ENCODE measurements at places on chromosomes 5 and 9. TPM values are rescaled to one million over a fixed set of nuclear protein-coding genes. Genes with fewer than 3 reads are reported as not detected.

GRCh38 chr9:107054146-107054545 lies 191.2 kb downstream of the ZNF462 start:
- DNase-seq = no peak

DNA sequence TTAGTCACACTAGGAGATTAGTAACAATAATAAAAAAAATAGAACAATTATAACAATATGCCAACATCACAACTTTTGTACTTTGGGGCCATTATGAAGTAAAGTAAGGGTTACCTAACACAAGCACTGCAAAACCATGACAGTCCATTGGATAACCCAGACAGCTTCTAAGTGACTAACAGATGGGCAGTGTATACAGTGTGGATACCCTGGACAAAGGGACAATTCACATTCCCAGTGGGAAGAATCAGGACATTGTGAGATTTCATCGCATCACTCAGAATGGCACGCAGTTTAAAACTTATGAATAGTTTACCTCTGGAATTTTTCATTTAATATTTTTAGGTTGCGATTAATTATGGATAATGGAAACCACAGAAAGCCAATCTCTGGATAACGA lies 45.6 kb upstream of the JADE2 start:
- DNase-seq = no peak

The NOXA1 gene
- total RNA-seq = 0.92 TPM

DNA sequence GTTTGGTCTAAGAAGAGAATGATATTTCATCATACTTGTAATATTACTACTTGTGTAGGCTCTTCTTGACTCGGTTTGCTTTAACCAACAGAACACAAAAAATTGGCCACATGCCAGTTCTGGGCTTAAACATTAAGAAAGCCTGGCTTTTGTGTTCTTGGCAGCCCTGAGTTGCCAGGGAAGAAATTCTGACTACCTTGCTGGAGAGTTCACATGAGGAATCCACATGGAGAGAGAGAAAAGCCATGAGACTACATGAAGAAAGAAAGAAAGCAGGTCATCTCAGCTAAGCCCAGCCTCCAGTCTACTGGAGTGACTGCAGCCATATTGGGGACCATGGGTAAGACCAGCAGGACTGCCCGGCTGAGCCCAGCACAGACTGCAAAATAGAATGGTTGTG lies 524.8 kb downstream of the RAB3C start:
- no peak for DNase-seq

The JAKMIP2 gene
- total RNA-seq = 0.69 TPM

DNA sequence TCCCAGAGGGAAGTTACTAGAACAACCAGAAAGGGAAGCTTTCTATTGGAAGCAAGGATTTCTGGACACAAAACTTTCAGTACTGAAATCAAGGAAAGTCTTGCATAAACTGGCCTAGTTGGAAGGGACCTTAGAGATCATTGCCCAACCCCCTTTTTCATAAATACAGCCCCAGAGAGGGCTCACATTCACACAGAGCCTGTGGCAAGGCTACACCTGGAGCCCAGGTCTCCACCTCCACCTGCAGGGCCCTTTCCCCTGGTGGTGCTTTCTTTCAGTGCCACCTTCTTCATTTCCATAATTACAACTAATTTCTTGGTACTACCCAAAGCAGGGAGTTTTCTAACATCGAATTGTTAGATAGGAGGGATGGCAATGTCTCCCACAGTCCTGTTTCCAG lies 85.7 kb downstream of the ADRB2 start:
- no peak for DNase-seq

The FBP1 gene
- not detected for total RNA-seq

- peak; percentile 88 for DNase-seq
Measured at GRCh38 chr5:107470295-107470582, 200.5 kb downstream of the EFNA5 start.

GRCh38 chr9:98563988-98564387 lies 144.7 kb downstream of the GABBR2 start:
- DNase-seq = no peak

DNA sequence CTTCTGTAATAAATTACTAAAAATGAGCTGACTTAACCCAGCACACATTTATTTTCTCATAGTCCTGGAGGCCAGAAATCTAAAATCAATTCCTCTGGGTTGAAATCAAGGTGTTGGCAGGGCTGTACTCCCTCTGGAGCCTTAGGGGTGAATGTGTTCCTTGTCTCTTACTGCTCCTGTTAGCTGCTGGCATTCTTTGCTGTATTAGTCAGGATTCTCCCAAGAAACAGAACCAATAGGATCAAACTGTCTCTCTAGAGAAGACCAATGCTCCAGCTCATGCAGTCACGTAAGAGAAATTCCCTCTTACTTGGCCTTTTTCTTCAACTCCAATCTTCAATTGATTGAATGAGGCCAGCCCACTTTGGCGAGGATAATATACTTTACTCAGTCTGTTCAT lies 15.3 kb upstream of the CD180 start:
- DNase-seq = no peak

GRCh38 chr9:114210136-114210535 lies 54.8 kb downstream of the COL27A1 start:
- DNase-seq = no peak

DNA sequence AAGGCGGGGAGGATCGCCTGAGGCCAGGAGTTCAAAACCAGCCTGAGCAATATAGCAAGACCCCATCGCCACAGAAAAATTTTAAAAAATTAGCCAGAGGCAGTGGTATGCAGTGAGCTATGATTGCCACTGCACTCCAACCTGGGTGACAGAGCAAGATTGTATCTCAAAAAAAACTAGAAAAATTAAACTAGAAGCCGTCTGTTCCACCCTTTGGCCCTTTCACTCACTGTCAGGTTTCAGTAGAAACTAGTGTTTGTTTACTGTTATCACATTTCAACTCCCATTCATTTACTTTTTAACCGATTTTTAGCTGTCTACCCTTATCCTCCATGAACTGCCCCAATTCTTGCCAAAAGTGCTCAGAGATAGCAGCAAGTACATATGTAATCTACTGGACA lies 8.3 kb downstream of the UGCG start:
- DNase-seq = no peak

DNA sequence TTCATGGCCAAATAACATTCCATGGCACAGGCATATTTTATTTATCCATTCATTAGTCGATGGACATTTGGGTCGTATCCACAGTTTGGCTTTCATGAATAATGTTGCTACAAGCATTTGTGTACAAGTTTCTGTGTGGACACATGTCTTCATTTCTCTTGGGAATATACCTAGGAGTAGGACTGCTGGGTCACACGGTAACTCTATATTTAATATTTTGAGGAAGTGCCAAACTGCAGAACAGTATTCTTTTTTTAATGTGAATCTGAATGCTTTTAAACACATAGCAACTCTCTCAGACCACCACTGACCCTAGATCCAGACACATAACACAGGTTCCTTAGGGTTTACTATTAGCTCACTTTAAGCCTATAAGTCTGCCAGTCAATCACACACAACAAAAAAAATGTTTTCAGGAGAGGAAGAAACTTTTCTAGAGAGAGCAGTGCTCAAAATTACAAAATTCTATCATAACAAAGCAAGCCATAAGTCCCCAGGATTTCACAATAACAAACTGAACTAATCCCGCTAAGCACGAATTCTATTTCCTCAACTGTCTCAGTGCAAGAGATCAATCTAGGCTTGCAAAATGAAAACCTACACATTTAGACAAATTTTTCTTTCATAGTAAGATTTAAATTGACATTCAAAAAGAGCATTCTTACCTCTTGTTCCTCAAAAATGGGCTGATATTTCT lies 41.8 kb upstream of the GABBR2 start:
- no peak for DNase-seq

The CCDC192 gene
- total RNA-seq = not detected

- DNase-seq = no peak
Measured at GRCh38 chr5:129367883-129368282, 92.2 kb upstream of the ADAMTS19 start.

DNA sequence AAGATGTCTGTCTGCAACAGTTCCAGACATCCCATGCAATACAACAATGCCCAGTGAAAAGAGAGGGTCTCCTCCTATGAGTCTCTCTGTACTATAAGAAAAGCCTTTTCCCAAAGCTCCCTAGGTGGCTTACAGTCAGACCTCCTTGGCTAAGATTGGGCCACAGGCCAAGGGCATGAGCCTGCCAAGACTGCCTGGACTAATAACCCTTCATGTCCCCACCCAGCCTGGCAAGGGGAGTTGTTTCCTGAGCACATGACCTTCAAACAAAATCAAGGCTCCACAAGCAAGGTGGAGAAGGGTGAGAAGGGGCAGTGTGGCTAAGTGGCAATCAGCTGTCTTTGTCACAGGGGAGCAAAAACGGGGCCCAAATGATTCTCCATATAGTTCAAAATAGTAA lies 75.6 kb upstream of the ZSWIM6 start:
- DNase-seq = no peak

DNA sequence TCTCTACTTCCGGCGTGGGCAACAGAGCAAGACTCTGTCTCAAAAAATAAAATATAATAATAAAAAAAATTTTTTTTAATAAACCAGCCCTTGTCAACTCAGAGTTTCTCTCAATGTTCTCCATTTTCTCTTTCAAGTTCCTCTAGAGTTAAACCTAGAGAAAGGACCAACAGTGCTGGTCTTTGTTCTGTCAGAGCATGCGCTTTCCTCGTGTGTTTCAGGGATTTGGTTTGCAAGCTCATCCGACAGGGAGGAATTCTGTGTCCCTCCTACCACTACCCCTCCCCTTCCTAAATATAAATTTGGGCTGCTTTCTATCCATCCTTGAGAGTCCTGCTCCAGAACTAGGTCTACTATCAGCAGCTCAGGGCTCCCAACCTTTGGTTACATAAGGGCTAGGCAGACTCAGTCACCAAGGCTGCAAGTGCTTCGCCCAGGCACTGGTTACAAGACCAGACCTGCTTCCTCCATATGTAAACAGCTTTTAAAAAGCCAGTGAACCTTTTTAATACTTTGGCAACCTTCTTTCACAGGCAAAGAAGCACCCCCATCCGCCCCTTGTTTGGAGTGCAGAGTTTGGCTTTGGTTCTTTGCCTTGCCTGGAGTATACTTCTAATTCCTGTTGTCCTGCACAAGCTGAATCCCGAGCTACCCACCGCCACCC lies 13.5 kb downstream of the SETX start:
- no peak for DNase-seq

DNA sequence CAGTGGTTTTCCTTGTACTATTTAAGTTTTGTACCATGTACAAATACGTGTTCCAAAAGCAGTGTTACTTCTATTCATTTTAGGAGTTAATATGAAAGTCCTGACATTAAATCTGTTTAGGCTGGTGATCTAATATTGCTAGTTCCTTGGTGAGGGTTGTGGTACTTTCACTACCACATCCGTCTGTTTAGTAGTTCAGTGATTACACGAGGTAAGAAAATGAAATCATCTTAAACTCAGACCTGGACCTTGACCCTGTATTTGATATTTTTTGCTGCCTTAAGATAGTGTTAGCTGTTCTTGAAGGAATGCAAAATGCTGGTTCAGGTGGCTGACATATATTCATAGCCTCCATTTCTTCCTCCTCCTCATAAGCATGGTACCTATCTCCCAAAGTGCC lies 50.3 kb downstream of the MTAP start:
- DNase-seq = no peak

- no peak for DNase-seq
Measured at GRCh38 chr5:168818558-168818957, 239.4 kb upstream of the PANK3 start.

GRCh38 chr5:96433066-96433447 lies at the start of gene PCSK1:
PCSK1 (minus strand) TSS chr5:96433248; CDS start chr5:96433042, 206 bp downstream.
- DNase-seq = no peak

- DNase-seq = peak; percentile 68
Measured at GRCh38 chr5:72818866-72819534, 2.5 kb downstream of the TNPO1 start.

The C5orf63 gene
- 12.2 TPM for total RNA-seq

GRCh38 chr9:71515626-71516025 lies 252.7 kb downstream of the CEMIP2 start:
- no peak for DNase-seq

The RPP25L gene
- total RNA-seq = 40.0 TPM

DNA sequence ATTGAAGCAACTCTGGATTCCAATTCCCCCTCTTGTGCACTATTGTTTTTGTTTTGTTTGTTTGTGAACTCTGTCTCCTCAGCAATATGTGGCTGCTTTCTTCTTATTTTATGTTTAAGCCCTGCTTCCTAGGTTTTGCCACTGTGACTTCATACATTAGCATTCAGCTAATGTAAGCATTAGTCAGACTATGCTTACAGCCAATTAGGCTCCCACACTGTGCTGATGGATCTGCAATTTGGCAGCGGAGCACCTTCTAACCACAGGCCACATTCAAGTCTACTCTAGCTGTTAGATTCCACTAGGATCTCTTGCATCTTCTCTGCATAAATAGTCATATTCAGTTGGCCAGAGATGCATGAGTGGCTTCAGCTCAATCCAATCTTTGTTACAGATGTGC lies 9.6 kb upstream of the BICD2 start:
- no peak for DNase-seq

The FAXDC2 gene
- not detected for total RNA-seq

The PNPLA7 gene
- total RNA-seq = 0.26 TPM

GRCh38 chr5:117242028-117242427 lies 667.4 kb upstream of the SEMA6A start:
- no peak for DNase-seq

The FAT2 gene
- not detected for total RNA-seq

DNA sequence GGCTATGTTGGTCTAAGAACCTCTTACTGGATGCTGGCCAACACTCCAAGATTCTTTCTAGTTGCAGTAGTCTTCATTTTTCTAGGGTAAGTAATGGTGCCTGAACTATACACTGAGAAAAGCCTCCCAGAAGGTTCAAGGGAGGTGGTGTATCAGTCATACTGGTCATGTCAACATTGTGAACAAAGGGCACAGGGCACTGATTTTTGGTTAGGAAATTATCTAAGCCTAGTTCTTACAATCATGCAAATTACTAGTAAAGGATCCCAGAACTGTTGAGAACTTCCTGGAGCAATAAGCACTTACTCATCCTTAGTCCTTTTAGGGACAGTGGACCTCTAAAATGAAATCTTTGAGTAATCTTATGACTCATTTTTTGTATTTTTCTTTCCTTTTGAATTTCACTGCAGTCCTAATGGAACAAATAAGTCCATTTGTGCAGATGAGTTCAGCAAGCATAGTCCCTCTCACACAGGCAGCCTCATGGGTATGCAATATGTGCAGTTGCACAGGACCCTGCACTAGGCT lies 21.1 kb upstream of the CDC42SE2 start:
- DNase-seq = no peak

- peak; percentile 57 for DNase-seq
Measured at GRCh38 chr5:41843456-41844370, 26.5 kb downstream of the OXCT1 start.

All from NCI-H460 (cell line).